Kidney (tissue), 22 donors: ENCODE measurements at places on chromosomes 12 and 14. TPM values are rescaled to one million over a fixed set of nuclear protein-coding genes. Genes with fewer than 3 reads are reported as not detected.

The SLC25A47 gene
- total RNA-seq, result not detected

DNA sequence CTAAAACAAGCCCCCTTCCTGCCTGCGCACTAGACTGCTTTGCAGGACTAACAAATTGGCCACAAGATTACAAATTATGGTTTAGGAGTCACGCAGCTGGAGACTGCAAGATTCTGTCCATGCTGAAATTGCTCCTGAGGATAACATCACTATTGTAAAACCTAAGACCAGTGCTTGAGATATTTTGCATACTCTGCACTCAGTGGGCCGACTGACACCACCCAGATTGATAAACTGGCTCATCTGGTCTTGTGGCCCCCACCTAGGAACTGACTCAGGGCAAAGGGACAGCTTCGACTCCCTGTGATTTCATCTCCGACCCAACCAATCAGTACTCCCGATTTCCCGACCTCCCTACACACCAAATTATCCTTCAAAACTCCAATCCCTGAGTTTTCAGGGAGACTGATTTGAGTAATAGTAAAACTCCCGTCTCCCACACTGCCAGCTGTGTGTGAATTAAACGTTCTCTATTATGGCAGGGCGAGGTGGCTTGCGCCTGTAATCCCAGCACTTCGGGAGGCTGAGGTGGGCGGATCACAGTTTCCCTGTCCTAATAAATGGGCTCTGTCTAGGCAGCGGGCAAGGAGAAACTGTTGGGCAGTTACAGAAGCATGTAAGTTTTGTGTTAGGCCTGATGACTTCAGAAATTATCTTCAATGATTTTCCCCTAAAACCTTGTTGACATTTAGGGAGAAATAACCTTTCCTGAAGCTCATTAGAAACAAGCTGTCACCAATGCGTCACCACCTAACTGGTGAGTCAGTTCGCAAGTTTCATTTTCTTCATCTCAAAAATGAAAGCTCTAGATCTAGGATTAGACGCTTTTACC, 5.3 kb upstream of the UBC start:
- no peaks in the 10 kb centered on the region for H3K27me3 ChIP-seq
- DNase-seq, result no peak
- peak overlapping the region; percentile 32 for H3K27ac ChIP-seq
- peaks cover 10% of the 10 kb centered on the region for H3K4me1 ChIP-seq

DNA sequence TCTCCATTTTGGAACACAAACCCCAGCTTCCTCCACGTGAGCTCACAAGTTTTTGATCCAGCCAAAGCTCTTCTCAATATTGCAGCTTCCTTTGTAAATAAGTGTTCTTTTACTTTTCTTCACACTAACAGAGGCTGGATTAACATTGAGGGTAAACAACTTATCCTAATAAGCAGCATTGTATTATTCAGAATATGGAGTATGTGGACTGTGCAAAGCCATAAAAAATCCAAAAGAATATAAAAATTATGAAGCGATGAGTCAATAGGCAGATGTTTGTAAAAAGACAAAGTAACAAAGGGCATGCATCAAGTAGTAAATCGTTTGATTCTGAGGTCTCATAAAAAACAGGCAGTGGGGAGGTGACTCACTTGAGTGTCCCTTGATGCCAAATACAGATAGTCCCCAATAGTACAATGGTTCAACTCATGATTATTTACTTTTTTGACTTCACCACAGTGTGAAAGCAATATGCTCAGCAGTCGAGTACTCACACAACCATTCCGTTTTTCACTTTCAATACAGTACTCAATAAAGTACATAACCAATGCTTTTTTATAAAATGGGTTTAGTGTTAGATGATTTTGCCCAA, 23.1 kb upstream of the KCNK10 start:
- no peaks in the 10 kb centered on the region for H3K27me3 ChIP-seq
- no peak for DNase-seq
- H3K36me3 ChIP-seq, result no peaks in the 10 kb centered on the region
- H3K4me1 ChIP-seq, result no peaks in the 10 kb centered on the region
- no peak overlapping the region for H3K27ac ChIP-seq

DNA sequence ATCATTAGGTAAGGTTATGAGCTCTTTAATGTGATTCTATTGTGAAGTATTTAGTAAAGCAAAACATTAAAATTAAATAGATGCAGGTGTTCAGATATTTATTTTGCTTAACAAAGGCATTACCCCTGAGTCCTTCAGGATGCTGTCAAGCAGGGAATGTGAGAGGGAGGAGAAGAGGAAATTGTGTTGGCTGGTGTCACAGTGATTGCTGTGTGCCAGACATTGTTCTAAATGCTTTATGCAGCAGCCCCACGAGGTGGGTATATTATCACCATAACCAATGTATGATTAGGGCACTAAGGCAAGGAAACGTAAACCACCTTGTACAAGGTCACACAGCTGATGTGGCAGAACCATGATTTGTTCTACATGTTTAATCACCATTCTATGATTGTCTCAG, 80.1 kb downstream of the STAB2 start:
- H3K4me3 ChIP-seq, result no peak overlapping the region
- no peaks in the 10 kb centered on the region for H3K27me3 ChIP-seq
- no peak for DNase-seq

GRCh38 chr12:109877504-109878246, 2.7 kb downstream of the GLTP start:
- H3K4me1 ChIP-seq, result no peaks in the 10 kb centered on the region
- H3K36me3 ChIP-seq, result no peaks in the 10 kb centered on the region
- no peak overlapping the region for H3K27ac ChIP-seq

The ANKS1B gene
- total RNA-seq, result 5.8 TPM

DNA sequence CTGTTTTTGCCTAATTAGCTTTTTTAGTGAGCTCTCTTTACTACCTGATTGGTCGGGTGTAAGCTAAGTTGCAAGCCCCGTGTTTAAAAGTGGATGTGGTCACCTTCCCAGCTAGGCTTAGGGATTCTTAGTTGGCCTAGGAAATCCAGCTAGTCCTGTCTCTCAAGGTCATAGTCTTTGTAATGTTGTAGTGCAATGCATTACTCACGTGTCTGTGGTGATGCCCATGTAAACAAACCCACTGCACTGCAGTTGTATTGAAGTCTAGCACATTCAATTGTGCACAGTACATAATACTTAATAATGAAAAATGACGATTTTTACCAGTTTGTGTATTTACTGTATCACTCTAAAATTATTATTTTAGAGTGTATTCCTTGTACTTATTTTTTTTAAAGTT, 335.5 kb downstream of the NUAK1 start:
- no peaks in the 10 kb centered on the region for H3K36me3 ChIP-seq
- H3K27me3 ChIP-seq, result no peaks in the 10 kb centered on the region
- H3K4me1 ChIP-seq, result no peaks in the 10 kb centered on the region
- DNase-seq, result no peak
- no peak overlapping the region for H3K4me3 ChIP-seq

GRCh38 chr12:28780096-28780495, 369.0 kb upstream of the FAR2 start:
- no peaks in the 10 kb centered on the region for H3K4me1 ChIP-seq
- H3K36me3 ChIP-seq, result no peaks in the 10 kb centered on the region
- no peaks in the 10 kb centered on the region for H3K27me3 ChIP-seq
- no peak for DNase-seq

DNA sequence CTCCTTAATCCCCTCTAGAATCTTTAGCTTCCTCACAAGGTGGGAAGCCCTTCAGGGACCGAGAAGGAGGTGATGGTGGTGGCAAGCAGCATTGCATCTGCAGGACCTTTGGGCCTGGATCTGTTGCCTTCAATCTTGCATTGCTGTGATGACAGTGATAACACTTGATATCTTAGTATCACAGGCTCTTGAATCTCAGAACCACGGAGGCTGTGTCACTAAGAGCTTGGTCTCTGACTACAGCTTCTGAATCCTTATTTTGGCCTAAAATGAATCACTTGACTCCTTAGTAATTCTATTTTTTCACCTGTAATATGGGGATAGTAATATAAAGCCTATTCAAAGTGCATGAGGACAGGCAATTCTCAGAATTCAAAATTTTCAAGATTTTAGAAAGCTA, 8.9 kb upstream of the AMN1 start:
- no peaks in the 10 kb centered on the region for H3K4me1 ChIP-seq
- no peak for DNase-seq
- no peak overlapping the region for H3K27ac ChIP-seq
- no peak overlapping the region for H3K4me3 ChIP-seq
- H3K36me3 ChIP-seq, result no peaks in the 10 kb centered on the region
- H3K27me3 ChIP-seq, result no peaks in the 10 kb centered on the region
